Kasumi-1 (cell line): ENCODE measurements at places on chromosomes 6 and 20.

- no peak for DNase-seq
These were observed 14.2 kb downstream of the DLGAP4 start for GRCh38 chr20:36320261-36320897.

DNA sequence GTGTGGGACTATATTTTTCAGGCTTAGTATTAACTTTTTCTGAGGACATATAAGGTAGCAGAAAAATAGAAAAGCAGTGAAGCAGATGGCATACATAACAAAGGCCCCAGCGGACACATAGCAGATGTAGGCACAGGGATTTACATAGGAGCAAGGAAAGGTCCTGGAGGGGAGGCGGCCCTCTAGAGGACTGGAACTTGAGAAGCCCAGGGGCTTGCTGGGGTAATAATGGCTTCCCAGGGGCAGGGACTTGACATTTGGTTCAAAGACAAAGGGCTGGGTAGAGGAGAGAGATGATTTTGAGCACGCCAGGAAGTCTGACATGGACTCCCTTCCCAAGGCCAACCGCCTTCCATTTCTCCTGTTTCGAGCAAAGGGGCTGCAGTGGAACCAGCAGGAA lies 31.7 kb upstream of the OSTM1 start:
- no peak for DNase-seq

GRCh38 chr6:137432054-137432611 lies 62.1 kb downstream of the OLIG3 start:
- no peak for DNase-seq

DNA sequence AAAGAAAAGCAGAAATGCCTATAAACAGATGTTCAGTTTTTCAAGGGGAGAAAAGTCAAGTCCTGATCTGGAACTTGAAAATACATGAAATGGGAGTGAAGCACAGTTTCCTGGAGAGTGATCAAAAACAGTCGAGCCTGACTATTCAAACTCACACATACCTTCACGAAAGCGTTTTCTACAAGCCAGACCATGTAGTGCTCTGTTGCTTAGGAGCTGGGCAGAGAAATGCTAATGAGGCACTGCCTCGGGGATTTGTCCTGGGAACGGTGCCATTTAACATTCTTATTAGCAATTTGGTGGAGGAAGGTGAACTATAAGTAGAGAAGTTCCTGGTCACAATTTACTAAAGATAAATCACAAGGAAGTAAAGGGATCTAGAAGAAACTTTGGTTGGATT lies 5.9 kb downstream of the NHSL1 start:
- no peak for DNase-seq

- DNase-seq = no peak
These were observed 148.2 kb upstream of the KCNG1 start for GRCh38 chr20:51171141-51171540.

- DNase-seq = no peak
These were observed 2.4 kb upstream of the PFDN4 start for GRCh38 chr20:54205450-54205849.

GRCh38 chr6:37576336-37576737 lies 76.6 kb upstream of the CCDC167 start:
- no peak for DNase-seq

- no peak for DNase-seq
These were observed 296 bp downstream of the ADNP start for GRCh38 chr20:50930976-50931305.

- no peak for DNase-seq
These were observed 21.0 kb downstream of the LATS1 start for GRCh38 chr6:149696901-149697300.

DNA sequence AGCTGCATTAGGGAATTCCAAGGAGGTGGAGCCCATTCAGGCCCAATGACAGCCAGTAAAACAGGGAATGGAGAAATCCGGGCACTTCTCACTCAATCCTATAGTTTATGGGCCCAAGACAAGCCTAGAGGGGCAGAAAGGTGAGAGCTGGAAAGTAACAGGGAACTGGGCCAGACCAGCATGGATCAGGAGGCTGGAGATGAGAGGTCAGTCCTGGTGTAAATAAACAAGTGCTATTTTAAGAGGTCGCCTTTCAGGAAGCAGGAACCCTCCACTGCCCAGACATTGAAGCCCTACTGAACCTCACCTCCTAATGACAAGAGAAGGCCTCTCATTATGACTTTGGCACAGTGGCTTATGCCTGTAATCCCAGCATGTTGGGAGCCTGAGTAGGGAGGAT lies 57.2 kb upstream of the TGM3 start:
- no peak for DNase-seq

DNA sequence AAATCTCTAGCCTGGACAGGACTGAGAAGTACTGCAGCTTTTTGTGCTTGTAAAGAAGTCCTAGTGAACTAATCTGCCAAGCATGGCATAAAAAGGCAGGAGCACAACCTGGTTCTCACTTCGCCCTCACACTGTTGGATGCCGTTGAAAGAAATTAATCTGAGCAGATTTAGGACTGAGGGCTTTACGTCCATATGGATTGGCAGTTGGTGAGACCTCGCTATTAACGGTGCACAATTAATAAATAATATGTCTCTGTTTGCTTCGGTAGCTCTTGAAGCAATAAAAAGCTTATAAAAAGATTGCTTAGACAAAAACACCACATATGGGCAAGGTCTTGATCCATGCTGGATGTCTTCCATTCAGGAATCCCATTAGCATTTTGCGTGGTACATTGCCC lies 185.6 kb upstream of the EPHA7 start:
- no peak for DNase-seq

GRCh38 chr6:151341476-151342195 lies 49.7 kb downstream of the ZBTB2 start:
- no peak for DNase-seq

GRCh38 chr6:45541934-45542333 lies 164.2 kb upstream of the SUPT3H start:
- DNase-seq = no peak

DNA sequence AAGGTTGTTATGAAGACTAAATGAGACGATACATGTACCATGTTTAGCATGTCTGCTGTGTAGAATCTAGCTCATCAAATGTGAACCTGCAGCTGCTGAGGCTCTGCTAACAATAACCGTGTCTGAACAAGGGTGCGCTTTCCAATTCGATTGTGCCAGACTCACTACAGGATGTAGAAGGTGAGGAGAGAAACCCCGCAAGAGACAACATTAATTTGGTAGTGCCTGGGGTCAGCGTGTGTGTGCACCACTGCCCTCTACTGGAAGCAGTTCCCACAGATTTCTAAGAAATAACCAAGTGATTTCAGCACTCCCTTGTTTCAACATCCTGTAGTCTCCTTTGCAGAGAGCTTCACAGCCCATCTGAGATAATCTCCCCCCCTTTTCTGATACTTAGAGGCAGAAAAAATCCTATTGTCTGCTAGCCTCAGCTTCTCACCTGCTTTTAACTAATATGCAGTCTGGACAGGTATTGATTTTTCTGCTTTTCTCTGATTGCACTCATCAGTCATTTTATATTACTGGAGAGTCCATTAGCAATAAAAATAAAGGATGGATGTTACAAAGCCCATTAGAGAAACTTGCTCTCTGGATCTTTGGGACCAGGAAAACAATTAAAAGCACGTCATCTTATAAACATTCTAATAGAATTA lies 96.7 kb upstream of the BACH2 start:
- peak; percentile 75 for DNase-seq

GRCh38 chr6:140653972-140654371 lies 1279.5 kb upstream of the CITED2 start:
- no peak for DNase-seq

- peak; percentile 88 for DNase-seq
These were observed at the start of gene AP5S1 for GRCh38 chr20:3820048-3820900. AP5S1 (plus strand) TSS chr20:3820547; CDS start chr20:3822118, 1,571 bp downstream.

DNA sequence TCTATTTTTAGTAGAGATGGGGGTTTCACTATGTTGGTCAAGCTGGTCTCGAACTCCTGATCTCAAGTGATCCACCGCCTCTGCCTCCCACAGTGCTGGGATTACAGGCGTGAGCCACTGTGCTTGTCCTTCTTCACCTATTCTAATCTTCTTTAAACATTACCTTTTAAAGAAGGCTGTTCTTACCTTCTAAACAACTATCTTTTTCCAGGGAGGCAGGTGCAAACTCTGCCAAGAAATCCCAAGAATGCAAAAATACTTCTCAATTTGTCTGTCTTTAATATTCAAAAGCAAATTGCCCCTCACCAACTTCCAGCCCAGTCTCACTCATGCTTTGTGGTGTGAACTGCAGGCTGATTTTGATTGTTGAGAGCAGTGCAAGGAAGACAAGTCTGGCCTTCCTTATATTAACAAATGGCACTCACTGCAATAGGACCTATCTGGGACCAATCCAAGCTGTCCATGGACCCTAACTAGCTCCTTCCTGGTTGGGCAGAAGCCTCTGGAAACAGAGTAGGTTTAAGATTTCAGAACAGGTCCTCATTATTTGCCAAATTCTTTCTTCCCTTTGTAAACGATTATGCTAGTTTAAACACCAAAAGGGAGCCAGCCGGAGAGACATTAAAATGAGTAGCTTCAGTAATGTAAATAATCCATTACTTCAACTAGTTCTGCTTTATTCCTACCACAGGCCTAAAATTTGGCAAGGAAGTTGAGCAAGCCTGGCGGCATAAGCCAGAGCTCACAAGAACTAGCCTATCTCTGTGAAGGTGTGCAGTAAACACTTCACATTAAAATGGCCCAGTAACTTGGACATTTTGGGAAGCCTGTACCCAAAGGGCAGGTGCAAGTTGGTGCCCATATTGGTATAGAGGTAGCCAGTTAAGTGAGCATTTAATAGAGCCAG lies 1.6 kb downstream of the SCAND1 start:
- DNase-seq = peak; percentile 53

DNA sequence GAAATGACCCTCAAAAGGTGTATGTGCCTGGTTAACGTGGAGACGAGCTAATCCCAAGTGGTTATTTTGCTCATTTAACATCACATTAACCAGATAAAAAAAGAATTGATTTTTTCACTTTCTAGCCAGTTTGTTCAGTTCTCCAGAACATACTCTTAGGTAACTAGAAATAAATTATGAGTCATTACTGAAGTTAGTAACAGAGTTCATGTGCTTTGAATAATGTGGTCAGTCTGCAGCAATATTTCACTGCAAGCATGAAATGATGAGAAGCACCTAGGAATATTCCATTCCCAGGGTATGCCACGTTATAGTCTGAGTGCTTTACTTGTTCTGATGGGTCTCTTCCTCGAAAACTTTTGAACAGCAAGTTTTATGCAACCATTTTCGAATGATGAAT lies 138.3 kb upstream of the INSM1 start:
- no peak for DNase-seq

- no peak for DNase-seq
These were observed 5.2 kb downstream of the UNC5CL start for GRCh38 chr6:41033776-41034175.

GRCh38 chr20:44442298-44443070 lies 33.2 kb upstream of the TTPAL start:
- no peak for DNase-seq

DNA sequence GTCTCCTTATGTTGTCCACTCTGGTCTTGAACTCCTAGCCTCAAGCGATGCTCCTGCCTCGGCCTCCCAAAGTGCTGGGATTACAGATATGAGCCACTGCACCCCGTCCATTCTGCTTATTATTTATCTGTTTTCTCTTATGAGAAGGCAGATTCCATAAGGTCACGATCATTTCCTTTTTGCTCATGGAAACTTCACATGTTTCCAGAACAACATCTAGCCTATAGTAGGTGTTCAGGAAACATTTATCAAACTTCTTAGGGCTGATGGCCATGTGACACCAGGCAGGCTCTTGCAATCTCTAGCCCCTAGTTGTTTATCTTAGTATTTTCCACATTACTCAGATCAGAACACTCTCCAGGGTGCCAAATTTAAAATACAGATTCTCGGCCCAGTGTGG lies 61.2 kb downstream of the ZFP64 start:
- DNase-seq = no peak

- no peak for DNase-seq
These were observed 43.5 kb downstream of the FNDC1 start for GRCh38 chr6:159212525-159213280.

- DNase-seq = no peak
These were observed 62.0 kb downstream of the CRYBG1 start for GRCh38 chr6:106422534-106422933.

DNA sequence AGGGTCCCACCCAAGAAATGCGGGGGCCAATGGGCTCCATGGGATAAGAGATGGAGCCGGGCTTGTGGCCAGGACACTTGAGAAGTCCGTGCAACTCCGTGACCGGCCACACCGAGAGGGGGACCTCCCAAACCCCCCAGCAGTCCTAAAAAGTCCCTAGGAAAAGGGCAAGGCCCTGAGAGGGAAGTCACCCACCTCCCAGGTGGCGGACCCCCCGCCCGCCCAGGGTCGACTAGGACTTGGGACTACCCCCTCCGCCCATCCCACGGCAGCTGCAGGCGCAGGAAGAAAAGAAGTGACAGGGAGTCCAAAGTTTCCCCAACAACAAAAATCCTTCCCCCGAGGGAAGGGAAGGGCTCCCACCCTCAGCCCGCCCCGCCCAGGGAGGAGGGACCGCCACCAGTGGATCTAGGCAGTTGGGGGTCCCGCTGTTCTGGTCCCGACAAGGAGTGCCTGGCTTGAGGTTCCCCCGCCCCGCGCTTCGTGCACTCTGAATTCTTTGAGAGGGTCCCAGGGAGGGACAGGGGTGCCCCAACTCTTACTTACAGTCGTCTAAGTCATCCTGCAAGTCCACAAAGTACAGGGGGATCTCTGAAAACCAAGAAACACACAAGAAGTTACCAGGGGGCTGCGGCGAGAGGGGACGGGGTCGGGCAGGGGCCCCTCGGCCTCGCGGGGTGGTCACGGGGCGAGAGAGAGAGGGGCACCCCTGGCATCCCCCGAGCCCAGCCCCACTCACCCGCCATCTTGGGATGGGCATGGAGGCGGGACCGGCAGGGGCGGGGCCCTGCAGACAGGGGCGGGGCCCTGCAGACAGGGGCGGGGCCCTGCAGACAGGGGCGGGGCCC lies 611 bp upstream of the RAB22A start:
- DNase-seq = no peak

- no peak for DNase-seq
These were observed 694 bp upstream of the FAM120B start for GRCh38 chr6:170305805-170306323.

DNA sequence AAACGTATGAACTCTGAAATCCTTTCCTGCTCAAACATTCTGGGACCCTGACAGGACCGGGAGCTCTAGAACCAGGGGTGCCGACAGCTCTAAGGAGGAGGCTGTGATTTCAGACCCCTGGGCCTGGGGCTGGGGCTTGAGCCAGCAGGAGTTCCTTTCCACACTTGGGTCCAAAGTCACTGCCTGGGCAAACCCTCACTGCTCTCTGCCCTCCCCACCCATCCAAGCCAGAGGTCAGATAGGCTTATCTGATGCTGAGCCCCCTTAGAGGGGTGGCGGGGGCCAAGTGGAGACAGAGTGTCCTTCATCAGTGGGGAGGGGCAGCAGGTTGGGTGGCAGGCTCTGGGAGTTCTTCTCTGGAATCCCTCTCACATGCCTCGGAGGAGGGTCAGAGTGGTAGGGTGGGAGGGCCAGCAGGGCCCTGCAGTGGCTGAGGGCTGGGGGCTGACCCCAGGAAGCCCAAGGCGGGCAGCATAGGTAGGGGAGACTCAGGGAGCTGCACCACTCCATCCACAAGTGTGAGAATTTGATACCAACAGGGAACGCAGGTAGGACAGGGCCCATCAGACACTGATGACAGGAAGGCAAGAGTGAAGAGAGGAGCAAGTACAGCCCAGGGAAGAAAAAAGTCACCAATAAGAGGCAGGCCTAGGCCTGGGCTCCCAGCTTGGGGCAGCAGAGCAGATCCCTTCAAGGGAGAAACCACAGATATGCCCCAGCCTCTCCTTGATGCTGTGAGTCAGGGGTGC lies 121.0 kb downstream of the MRPL14 start:
- no peak for DNase-seq

GRCh38 chr6:157570752-157571151 lies 189.8 kb downstream of the ZDHHC14 start:
- no peak for DNase-seq

- no peak for DNase-seq
These were observed 72.2 kb downstream of the SENP6 start for GRCh38 chr6:75673884-75674283.
